ENCODE measurements at places on chromosomes 2 and 18.

DNA sequence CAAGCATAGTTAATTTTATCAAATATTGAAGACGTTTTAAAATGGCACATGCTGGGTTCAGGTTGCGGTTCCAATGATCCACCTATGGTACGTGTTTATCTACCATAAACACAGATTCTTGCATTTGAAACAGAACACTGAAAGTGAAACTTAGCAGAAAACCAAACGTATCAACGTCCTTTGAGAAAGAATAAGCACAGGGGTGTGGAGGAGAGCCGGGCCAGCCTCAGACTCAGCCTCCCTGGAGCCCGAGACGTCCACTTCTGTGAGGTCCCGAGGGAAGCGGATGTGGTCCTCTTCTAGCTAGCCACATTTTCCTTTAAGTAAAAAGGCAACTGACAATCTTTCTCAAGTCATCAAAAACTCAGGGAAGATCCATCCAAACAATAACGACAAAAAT lies 195.9 kb downstream of the RTP5 start:
- no peak for DNase-seq

GRCh38 chr2:37769551-37769950 lies 98.1 kb upstream of the CDC42EP3 start:
- DNase-seq = no peak

DNA sequence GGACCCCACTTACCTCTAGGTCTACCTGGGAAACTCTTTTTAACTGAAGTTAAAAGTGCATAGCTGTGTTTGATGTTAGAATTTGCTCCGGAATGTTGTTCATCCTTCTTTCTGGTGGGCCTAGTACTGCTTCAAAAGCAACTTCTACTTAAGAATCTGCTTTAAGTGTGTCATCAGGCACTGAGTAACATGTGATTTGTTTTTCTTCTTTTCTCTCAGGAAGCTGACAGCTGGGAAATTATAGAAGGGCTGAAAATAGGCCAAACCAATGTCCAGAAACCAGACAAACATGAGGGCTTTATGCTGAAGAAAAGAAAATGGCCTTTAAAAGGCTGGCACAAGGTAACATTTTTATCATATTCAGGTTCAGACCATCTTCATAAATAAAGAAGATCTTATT lies 122.9 kb downstream of the PRKRA start:
- DNase-seq = no peak

GRCh38 chr2:38731090-38731489 lies 20.1 kb downstream of the SRSF7 start:
- no peak for DNase-seq

GRCh38 chr2:27721335-27721734 lies 50.2 kb upstream of the MRPL33 start:
- DNase-seq = no peak

GRCh38 chr2:9166579-9167377 lies 39.8 kb upstream of the ASAP2 start:
- no peak for DNase-seq

GRCh38 chr2:203669820-203670219 lies 36.6 kb upstream of the CD28 start:
- no peak for DNase-seq

- no peak for DNase-seq
Measured at GRCh38 chr2:119229716-119230115, 6.1 kb downstream of the STEAP3 start.

DNA sequence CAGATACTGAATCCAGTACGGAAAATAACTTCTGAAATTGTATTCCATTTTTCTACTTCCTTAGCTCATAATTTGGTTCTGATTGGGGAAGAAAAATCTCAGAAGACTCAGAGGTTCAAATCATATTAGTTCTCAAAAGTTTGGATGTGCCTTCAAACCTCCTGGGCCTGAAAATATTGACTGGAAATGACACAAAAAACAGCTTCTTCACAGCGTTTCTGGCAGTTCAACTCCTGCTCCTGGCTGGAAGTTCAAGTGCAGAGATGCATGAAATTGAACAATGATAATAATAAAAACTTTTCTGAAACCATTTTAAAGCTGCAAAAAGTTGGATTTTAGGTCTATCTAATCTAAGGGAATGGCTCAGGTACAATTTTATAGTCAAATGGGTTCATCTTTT lies 1459.9 kb upstream of the CELF4 start:
- DNase-seq = no peak

DNA sequence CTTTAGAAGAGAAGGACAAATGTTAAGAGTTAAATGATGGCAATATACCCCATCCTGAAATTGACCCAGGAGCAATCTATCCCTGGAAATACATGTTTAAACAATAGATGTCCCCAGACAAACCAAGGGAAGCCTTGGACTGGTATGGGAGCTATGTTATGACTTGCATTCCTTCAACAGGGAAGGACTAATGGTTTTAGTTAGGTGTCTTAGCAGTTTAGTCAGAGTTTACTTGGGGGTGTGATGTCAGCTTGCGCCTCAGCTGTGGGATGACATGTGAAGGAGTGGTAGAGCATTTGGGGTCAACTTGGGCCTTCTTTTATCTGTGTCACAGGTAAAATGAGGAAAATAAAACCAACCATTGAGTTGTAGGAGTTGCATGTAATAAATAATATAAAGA lies 36.8 kb downstream of the SPC25 start:
- no peak for DNase-seq

DNA sequence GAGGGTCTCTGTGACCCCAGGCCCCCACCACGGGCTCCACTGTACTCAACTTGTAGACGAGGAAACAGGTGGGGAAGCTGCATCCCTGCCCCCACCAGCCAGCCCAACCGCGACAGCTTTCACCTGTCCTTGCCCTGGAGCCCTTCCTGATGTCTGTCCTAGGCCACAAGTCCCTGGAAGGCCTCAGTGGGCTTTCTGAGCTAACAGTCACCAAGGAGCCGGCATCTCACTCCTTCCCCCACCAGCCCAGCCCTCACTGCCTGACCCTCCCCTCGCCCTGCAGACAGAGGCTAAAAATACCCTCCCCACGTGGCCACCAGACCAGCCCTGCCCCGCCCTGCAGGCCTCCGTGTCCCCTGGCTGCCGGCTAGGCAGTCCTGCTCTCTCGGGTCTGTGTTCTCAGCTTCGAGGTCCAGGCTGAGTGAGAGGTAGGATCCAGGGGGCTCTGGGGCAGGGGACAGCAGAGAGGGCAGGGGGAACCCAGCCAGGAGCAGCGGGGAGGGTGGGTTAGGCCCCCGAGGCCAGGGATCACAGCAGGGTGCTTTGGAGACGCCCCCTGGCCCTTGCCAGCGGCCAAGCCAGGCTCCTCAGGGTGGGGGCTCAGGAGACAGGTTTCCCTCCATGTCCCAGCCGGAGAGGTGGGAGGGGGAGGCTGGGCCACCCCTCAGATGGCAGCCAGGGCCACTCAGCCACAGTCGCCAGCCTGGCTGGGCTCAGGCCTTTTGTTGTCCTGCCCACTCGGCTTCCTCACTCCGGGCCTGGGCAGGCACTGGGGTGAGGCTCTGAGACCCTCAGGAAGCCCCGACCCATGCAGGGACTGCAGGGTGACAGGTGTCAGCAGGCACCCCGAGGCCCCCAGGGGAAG lies at the start of gene KLHL30:
KLHL30 (plus strand) TSS at position 338 of the 865 bp plus-strand sequence. CDS start 2,087 bp downstream, outside the sequence.
- no peak for DNase-seq

GRCh38 chr2:45248214-45248613 lies 239.0 kb upstream of the SIX2 start:
- no peak for DNase-seq

DNA sequence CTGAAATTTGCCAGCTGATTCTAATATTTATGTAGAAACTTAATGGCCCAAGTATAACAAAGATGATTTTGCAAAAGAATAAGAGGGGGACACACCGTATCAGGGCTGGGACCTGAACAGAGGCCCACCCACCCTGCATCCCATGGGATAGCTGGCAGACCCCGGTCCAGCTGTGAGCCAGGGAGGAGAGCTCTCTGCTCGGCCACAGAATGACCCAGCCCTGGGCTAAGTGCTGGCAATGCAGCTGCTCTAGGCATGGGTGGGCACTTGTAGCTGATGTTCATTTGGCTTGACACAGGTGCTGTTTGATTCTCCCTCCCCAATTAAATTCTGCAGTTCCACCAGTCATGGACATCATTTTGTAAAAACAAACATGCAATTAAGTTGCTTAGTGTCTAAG lies 522.8 kb upstream of the RAB6C start:
- DNase-seq = no peak

GRCh38 chr2:280650-281110 lies 7.2 kb downstream of the ALKAL2 start:
- DNase-seq = no peak

DNA sequence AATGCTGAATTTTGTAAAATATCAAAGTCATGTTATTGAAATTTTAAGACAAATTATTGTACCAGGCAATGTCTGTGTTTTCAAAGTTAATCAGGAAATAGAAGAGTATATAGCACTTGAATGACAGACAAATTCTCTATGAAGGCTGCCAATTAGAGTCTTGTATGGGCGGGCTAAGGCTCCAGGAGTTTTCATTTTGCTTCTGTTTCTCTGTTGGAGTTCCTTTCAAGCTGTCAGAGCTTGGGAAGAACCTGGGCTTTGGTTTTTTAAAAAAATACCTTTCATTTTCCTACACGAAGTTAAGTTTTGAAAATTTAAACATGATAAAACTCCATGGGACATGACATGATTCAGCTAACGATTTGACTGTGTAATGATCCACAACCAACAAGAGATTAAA lies 339.0 kb upstream of the KCNH7 start:
- no peak for DNase-seq

DNA sequence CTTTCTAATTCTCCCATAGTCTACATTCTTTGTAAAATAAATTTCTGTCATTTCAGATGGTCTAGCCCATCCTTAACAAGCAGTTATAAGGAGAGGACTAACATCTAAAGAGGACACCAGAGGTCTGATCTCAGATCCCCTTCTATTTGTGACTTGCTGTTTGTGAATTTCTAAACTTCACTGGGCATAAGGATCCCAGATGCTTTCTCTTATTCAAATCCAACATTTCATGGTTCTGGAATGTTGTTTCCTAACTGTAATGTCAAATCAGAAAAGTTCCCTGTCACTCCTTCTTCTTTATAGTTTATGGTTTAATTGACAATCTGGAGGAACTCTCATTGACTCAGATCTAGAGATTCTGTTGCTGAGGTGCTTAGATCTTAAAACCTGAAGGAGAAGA lies 430.2 kb downstream of the MEIS1 start:
- DNase-seq = no peak

- DNase-seq = no peak
Measured at GRCh38 chr2:44550561-44550960, 188.8 kb downstream of the CAMKMT start.

DNA sequence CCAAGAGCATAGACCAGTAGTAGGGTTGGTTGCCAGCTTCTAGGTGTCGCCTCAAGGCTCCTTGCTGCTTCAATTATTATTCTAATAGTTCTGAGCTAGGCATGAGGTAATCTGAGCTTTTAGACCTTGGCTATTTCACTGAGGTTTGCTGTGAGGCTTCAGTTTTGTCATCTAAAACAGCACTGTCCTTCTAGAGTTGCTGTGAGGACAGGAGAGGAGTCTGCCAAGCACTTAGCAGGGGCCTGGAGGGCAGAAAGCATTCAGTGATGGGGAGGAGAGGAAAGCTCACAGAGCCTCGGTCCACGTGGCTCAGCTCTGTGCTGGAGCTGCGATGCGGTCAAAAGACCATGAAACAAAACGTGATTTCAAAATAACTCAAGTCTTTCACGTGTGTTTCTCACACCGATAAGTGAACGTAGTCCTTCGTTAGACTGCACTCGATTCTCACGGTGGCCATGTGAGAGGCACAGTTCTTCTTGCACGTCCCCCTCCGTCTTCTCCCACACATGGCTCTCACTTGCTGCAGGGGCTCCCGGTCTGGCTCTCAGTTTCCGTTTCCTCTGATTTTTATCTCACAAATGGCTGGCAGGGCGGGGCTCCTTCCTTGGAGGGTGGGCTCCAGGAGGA lies 113.7 kb downstream of the B3GNT2 start:
- DNase-seq = no peak

DNA sequence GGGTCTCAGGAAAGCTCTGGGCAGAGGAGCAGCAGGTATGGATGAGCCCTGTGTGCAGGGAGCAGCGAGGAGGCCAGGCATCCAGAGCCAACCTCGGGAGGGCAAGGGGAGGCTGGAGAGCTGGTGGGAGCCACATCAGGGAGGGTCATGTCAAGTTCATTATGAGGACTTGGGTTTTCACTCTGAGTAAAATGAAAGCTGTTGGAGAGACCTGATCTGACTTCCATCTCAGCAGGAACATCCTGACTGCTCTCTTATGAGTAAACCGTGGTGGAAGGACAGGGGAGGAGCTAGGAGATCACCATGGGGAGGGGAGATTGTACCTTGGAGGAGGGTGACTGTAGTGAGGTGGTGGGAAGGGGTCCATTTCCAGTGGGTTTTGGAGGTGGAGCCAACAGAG lies 209.8 kb downstream of the LDLRAD4 start:
- DNase-seq = no peak

DNA sequence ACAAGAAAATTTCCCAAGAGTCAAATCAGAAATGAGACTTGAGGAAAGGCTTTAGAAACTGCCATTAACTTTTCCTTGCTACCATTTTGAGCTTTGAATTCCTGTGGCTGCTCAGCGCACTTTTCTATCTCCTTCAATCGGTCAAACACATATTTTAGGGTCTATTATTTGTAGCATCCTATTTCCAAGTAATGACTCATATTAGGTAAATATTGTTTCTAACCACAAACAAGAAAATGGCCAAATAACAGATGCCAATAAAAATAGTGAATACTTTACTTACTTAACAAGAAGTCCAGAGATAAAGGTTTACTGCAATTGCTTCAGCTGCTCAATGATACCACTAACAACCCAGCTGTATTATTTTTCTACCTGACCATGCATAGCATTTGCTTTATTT lies 29.7 kb upstream of the CCDC178 start:
- DNase-seq = no peak

- no peak for DNase-seq
Measured at GRCh38 chr2:108994178-108994577, 5.2 kb upstream of the EDAR start.

DNA sequence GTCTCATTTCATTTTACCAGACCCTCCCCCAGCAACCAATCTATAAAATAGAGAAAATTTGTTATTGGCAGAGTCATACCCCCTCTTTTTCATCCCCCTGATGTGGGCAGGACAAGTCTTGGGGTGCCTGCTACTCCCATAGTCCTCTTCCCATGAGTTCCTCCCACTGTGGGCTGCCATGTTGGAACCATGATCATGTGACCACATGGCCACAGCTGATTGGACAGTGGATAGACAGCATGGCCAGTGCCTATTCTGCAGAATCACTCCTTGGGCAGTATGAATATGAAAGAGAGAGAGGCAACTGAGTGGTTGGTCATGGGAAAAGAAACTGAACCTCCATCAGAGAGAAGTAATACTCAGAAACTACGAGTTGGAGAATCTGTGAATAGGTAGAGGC lies 84.9 kb downstream of the PDCL3 start:
- no peak for DNase-seq

- no peak for DNase-seq
Measured at GRCh38 chr2:73642338-73643018, at the start of gene NAT8. Gene NAT8 (minus strand): TSS chr2:73642422. CDS start chr2:73641628, 794 bp downstream.

All from AG08396 (cell line).